ENCODE measurements at places on chromosomes 4 and X.

GRCh38 chrX:152907084-152907651, 9.3 kb downstream of the ZNF185 start:
- no peak for DNase-seq

DNA sequence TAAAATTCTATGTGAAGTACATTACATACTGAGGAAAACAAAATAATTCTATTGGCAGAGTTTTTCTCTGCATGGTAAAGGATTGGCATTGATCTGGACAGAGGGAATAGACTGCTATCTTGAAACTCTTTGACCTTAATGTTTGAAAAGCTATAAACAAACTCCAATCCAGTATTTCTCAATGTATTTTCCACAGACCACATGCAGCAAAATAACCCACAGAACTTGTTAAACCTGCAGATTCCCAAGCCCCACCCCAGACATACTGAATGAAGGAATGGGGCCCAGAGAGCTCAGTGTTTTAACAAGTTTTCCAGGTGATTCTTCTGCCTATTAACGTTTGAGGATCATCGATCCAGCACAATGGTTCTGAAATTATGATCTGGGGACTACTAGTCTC, 15.7 kb downstream of the RNF128 start:
- DNase-seq = no peak

GRCh38 chr4:14022456-14022855, 394.9 kb upstream of the BOD1L1 start:
- DNase-seq = no peak

- no peak for DNase-seq
Observed at GRCh38 chr4:24807611-24808010, 12.2 kb downstream of the SOD3 start.

GRCh38 chr4:139331185-139331584, 28.9 kb upstream of the NDUFC1 start:
- no peak for DNase-seq

DNA sequence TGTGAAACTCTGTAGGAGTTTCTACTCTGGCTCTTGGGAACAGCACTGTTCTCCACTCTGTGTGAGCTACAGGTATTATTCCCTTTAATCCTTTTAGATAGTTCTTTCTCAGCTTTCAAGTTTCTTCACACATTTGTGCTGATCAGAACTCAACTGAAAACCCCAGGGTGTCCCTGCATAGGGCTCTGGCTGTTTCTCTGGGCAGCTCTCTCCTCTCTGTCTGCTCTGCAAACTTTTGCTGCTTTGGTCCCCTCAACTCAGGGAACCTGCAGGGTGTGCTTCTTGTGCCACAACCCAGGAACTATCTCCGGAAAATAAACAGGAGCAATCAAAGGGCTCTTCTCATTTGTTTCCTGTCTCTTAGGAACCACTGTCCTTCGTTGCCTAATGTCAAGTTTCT, 196.6 kb upstream of the GABRA2 start:
- DNase-seq = no peak

- no peak for DNase-seq
Observed at GRCh38 chrX:133970076-133970475, 15.3 kb downstream of the GPC3 start.

DNA sequence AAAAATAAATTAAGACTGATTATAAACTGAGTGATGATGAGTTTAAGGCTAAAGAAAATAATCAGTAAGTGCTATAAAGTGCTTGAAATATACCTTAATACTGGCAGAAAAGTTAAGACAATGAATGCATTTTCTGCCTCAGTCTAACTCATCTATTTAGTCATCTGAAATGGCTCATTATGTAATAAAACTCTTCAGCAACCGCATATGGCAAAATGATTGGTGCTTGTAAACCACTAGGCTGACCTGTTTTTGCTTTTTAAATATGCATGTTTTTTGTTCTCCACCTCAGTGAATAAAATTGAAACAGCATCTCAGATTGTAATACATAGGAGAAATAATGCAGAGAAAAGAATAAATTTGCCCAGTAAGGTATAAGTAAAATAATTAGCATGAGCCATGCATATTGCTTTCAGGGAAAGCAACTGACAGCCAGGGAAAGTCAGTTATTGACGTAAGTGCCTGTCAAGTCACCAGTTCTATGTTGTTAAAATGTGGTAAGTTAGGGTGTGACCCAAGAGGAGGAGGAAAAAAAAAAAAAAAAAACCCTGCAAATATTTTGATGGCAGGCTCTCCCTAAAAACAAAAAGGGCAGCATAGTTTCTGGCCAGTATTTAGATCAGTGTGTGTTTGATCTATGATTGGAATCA, 167.5 kb downstream of the PALLD start:
- DNase-seq = no peak

GRCh38 chrX:37755025-37755424, 24.8 kb upstream of the CYBB start:
- no peak for DNase-seq

DNA sequence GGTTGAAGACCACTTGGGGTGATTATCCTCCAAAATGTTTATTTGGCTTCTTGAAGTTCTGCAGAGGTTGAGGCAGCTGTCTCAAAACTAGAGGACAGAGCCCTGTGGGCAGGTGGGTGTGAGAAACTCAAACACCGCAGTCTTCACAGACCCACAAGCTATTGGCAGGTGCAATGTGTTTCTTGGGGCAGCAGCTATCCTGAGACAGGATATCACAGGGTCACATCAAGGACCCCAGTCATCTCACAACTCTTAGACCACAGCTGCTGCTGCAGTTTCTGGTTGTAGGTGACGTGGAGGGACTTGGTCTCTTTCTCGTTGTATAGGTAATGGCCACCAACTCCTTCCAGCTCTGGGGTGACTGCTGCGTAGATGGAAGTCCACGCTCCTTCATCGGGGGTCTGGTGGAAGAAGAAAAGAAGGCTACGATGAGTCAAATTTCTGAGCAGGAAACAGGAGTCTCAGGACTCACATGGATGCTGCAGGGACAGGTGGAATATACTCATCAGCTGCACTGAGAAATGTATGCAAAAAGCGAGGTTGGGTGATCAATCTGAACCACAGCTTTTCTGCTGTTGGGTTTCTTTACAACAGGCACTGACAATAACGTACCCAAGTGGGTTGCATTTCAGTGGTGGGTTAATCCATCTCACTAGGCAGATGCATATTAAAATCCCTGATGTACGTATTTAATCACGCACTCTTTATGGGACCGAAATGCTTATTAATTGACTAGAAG, 279.8 kb downstream of the DHRSX start:
- DNase-seq = no peak

DNA sequence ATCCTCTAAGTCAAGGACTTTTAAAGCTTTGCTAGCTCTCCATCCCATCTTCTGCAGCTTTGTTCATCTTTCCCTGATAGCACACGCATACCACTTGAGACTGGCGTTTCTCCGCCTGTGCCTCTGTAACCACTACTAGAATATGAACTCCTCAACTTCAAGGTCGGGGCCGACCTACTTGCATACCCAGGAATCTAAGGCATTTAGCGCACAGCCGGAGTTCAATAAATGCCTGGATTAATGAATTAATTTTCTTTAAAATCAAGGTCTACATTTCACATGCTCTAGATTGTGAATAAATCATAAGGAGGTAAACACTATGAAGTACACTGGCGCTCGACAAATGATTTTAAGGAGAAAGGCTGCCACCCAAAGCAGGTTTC, 89.3 kb downstream of the HNRNPD start:
- DNase-seq = no peak

GRCh38 chr4:155582971-155583437, 83.6 kb upstream of the GUCY1A1 start:
- DNase-seq = no peak
